Vagina (tissue), 2 donors: ENCODE measurements at places on chromosomes 1 and 21.
A peak's percentile ranks its signal among the peaks of the same experiment; 100 is the strongest.

GRCh38 chr1:54120698-54121481 is 31.9 kb downstream of the CDCP2 start:
- DNase-seq = no peak

DNA sequence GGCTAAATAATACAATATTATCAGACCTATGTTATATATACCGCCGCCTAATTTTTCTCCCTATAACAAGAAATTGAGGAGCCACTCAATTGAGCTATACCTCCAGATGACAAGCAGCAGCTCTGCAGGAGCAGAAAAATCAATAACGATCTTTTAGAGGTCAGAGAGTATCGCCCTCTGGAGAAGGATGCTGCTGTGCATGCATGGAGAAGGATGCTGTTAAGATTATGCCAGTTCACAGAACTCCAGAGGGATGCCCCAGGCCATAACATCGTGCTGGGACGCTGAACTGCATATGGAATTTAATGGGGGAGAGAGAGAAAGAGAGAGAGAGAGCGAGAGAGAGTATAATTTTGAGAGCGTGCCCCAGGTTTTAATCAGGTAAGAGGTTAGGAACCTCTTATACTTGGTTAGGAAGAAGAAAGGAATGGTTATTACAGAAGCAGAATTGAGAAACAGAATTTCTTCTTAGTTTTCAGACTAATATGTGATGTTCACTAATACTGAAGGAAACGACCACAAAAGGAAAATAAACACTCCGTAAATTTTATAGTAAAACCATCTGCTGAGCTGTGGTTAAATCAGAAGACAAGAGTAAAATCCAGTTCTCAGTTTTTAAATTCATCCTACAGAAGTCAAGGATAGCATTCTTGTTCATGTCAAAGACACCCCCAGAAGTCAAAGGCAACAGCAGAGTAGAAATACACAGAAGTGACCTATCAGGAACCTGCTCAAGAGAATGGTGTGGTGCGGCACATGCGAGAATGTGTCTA is 111.1 kb downstream of the SMYD2 start:
- no peak for DNase-seq

DNA sequence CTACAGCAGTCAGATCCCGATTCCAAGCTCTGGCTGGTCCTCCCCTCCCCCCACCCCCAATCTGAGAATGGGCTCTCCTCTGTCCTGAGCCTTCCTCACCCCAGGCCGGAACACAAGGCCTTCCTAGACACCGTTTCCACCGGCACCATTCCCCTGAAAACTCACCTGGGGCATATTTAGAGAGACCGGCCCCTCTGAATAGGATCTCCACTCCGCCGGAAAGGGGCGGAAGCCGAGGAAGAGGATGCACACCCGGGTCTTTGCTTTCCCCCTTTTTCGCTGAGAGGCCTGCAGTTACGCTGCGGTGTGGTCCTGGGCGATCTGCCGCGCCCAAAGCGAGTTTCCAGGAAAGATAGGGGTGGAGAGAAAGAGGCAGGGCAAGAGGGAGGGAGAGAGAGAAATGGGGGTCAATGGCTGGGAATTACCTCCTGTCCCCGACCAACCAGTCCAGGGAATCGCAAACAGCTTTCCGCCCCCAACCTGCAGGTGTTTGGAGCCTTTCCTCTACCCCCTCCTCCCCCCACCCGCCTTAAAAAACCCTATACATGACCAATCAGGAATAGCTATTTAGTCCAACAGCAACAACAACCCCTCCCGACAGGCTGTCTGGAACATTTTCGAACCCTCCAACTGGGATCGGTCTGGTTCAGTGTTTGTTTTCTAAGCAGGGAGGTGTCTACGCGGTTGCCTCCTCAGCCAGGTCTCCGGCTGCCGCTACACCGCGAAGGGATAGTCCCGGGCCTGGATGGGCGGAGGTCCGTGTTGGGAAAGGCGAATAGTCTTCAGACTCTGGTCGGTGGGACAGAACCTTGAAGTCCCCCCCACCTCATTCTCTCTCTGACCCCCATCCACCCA is 2.8 kb downstream of the TAL1 start:
- no peak for DNase-seq

- DNase-seq = no peak
These were observed 74.1 kb downstream of the ZNF648 start for GRCh38 chr1:181987334-181987895.

DNA sequence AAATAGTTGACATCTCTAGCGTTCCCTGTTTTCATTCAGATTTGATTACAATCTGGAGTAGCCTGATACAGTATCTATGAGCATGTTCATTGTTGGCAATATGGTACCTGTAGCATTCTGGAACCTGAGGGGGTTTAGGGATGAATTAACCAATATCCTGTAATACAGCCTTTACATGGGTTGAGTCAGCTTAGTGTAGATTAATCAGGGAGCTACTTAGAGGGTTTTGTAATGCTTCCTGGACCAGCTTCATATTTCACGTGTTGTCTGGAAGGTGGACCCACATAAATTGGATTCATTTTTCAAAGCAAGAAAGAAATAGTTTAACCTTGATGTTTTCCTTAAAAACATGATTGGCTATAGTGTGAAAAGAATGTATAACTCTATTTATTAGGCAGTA is 3.6 kb downstream of the OTUD3 start:
- DNase-seq = no peak

- DNase-seq = no peak
These were observed 357.7 kb downstream of the TTLL7 start for GRCh38 chr1:83641206-83641658.

- no peak for DNase-seq
These were observed 145.0 kb downstream of the RASAL2 start for GRCh38 chr1:178238722-178239510.

GRCh38 chr1:37234941-37235418 is 200.7 kb upstream of the GRIK3 start:
- no peak for DNase-seq

- no peak for DNase-seq
These were observed 2.1 kb downstream of the KIF26B start for GRCh38 chr1:245156736-245157505.

GRCh38 chr1:230809256-230809990 is 58.9 kb downstream of the C1orf198 start:
- peak; percentile 78 for DNase-seq

DNA sequence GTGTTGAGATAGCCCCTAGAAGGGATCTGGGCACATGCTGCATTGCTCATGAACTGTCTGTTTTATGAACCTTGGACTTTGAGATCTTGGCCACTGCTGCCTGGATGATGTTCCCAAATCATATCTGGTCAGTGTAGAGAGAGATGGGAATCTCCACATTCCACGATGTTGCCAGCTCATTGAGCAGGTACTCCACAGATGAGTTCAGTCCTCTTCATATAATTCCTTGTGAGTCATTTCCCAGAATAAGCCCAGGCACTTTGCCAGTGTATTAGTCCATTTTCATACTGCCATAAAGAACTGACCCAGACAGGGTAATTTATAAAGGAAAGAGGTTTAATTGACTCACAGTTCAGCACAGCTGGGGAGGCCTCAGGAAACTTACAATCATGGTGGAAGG is 254.0 kb upstream of the RUNX1 start:
- no peak for DNase-seq

DNA sequence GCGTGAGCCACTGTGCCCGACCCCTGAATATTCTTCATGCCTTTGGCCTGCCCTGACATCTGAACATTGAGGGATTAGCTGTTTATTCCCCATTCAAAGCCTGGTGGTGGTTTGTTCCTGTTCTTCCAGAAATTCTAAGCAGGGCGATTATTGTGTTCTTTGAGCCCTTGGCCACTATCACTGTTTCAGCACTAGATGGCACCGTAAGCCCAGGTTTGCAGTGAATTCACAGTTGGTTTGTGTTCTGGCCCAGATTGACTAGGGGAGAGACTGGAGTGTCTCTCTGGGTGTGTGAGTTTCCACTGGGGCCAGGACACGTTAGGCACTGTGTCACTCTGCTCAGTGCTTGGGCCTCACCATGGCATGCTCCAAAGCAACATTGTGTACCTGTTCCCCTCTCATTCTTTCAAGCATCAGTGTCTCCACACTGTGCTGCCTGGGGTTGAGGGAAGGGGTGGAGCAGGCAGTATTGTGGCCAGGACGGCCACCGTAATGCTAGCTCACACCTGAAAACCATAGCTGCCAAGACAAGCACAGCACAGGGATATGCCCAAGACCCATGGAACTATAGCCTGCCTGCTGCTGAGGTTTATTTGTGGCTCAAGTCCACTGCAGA is 52.7 kb downstream of the PKN2 start:
- no peak for DNase-seq

DNA sequence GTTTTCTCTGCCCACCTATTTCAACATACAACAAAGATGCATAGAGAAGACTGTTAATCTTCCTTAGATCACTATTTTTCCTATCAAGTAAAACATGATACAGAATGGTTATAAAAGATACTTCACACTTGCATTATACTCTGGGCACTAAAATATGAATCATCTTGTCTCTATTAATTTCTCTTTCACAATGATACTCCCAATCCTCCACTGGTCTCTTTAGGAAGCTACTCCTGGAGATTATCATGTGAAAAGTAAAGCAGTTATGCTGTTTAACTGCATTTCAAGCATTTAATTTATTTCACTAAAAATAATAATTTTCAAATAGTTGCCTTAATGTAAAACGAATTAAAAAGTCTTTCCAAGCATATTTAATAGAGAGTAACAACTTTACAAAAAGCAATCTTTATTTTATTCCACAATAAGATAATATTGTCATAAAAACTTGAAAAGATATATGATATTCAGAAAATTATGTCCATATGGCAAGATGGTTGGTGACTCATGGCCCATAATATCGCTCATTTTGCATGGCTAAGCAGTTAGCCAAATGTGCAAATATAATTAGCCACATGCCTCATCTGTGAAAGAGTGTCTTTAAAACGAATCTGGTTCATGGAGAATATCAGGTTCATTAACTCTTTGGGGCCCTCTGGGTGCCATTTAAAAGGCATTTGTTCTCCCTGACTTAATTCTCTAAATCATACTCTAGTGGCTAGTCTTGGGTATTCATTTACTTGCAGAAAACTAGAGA is 1569.0 kb upstream of the B3GALT2 start:
- DNase-seq = no peak

DNA sequence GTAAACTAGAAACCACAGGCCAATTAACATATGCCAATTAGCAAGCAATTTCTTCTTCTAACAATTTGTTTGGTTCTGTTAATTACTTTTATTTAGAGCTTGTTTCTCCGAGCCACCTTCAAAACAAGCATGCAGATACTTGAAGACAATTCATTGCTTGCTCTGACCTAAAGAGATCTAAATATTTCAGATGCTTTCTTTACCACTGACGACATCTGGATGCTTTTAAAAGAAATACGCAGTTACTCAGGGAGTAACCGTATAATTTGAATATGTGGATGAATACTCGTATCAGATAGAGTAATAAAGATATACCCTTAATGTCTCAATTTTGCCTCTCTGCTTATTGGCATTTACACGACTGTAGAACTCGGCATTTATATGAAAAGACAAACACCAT is 390.0 kb downstream of the DISC1 start:
- no peak for DNase-seq

DNA sequence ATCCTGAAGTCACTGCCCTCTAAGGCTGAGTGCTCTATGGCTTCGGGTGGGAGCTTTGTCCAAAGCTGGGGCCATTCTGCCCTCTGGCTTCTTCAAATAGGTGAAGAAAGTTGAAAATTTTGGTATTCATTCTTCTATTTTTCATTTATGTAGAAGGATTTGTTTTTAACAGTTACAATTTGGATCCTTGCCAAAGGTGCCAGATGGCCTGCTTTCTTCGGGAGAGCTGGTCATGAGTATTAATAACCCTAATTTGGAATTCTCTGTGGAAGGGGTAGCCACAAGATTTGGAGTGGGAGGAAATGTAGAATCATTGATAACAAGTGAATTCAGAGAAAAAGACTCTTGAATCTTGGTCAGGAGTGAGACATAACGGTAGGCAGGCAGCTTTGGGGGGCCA is 370.4 kb upstream of the ST6GALNAC5 start:
- no peak for DNase-seq

GRCh38 chr1:156795374-156795733 is 21.3 kb downstream of the SH2D2A start:
- DNase-seq = no peak

DNA sequence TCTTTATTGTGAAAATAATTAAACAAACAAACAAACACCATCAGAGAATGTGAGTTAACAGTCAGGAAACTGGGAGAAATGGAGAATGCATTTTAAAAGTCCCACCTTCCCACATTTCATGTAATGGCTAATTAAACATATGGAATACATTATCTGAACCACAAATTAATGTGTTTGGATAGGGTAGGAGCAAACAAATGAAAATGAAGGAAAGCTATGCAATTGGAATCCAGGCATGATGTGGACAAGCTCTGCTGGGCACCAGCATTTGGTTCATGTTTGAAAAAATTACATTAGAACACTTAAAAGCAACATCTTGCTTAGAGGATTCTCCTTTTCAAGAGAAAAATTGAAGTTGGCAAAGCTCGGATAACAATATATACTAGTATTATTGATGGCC is 628.1 kb downstream of the LMO4 start:
- no peak for DNase-seq

DNA sequence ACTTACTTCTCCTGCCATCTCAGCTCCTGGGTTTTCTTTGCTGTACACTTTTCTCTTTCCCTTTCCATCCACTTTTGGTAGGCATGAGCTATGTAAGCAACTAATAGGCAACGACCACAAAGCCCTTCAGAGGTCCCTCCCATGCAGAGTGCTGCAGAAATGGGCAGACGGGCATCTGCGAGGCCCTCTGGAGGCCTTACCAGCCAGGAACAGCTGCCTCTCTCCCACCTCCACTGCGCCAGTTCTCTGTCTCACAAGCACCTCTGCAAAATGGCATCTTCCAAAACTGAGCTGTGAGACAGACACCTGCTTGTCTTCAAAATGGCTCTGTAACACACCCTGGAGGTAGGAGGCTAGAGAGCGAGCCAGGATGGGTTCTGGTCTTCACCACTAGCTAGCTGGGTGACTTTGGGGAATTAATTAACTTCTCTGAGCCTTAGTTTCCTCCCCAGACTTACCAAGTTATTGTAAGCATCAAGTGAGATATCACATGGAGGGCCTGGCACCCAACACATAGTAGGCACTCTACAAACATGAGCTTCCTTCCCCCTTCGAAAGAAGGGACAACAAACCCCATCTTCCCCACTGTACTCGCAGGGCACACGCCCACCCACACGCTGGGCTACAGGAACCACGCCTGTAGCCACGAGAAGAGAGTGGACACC is 62.0 kb downstream of the BCAR3 start:
- DNase-seq = no peak

GRCh38 chr21:31502537-31503143 is 156.9 kb upstream of the SOD1 start:
- no peak for DNase-seq

DNA sequence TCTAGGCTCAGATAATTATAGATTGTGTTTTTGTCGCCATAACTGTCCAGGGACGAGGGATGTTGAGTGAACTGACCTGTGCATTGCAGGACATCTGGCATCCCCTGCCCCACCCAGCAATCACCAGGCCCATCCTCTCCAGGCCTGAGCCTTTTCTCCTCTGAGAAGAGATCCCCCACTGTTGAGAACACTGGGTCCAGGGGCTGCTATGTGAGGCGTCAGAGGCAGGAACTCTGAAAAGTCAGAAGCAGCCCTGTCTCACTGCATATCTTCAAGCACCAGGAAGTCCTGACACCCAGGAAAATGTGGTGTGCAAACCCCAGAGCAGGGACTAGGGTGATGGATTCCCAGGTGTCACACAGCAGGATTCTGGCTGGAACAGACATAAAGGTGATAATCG is 17.1 kb upstream of the ACBD3 start:
- no peak for DNase-seq
